ENCODE measurements at places on chromosomes 2 and 18.

- peak; percentile 87 for ATAC-seq
Observed at GRCh38 chr2:10868465-10869314, 43.0 kb upstream of the KCNF1 start.

GRCh38 chr2:23532391-23533337, 147.7 kb downstream of the KLHL29 start:
- ATAC-seq: no peak

GRCh38 chr2:124269348-124269747, 244.3 kb downstream of the CNTNAP5 start:
- ATAC-seq: no peak

GRCh38 chr2:160053946-160054345, 8.5 kb downstream of the PLA2R1 start:
- no peak for ATAC-seq

DNA sequence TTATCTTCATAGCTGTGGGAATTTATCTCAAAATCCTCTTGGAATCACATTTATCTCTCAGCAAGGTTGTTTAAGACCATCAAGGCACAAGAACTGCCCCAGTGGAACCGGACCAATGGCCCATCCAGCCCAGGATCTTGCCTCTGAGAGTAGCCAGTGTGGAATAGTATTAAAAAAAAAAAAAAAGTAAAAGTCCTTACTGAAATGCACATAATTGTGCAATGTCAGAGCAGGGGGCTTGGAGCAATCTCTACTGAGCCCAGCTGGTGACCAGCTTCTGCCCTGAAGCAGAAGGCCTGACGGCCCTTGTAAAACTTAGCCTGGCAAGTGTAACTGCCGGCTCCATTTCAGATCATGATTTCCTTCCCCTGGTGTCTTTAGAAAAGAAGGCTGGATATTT, 355.6 kb upstream of the PIK3C3 start:
- no peak for ATAC-seq

DNA sequence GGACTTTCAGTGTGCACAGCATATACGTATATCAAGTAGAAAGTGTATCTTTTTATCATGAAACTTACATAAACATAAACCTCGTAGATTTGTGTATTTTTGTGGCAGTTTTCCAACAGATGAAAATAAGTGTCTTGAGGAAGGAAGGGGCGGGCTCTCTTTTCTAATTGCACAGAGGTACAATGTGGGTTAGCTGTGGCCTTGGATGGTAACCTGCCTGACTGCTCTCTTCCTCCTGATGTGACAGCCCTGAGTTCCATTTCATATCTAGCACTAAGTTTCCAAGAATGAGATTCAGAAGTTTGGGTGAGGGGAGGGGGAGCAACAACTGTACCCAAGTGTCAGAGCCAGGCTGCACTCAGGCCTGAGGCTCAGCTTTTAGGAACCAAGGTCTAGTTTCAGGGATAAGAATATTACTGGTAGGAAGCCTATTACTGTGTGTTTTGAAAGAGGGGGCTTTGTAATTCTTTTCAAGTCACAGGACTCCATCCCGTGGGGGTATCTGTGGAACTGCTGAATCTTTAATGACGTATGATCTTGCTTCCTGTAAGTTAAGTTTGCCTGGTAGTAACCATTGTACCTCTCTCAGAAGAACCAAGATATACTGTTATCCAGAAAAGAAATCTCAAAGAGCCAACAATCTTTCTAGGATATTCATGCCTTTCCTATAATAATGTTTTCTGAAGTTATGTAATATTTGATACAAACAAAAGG, 483.7 kb downstream of the PTPRM start:
- no peak for ATAC-seq

DNA sequence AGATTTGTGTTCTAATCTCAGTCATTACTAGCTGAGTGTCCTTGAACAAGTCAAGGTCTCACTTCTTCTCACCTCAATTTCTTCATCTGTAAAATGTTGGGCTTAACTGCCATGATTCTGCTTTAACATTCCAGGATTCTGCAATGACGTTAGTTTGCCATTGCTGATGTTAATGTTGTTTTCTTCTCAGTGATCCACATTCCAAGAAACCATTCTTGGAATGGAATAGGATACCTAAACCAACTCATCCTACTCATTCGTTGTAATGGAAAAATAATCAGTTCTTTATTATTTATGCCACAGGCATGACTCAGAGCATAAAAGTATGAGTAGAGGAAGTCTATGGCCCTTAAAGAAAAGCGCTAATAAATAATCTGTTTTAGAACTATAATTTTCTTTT, 140.2 kb upstream of the ETAA1 start:
- peak; percentile 3 for ATAC-seq

DNA sequence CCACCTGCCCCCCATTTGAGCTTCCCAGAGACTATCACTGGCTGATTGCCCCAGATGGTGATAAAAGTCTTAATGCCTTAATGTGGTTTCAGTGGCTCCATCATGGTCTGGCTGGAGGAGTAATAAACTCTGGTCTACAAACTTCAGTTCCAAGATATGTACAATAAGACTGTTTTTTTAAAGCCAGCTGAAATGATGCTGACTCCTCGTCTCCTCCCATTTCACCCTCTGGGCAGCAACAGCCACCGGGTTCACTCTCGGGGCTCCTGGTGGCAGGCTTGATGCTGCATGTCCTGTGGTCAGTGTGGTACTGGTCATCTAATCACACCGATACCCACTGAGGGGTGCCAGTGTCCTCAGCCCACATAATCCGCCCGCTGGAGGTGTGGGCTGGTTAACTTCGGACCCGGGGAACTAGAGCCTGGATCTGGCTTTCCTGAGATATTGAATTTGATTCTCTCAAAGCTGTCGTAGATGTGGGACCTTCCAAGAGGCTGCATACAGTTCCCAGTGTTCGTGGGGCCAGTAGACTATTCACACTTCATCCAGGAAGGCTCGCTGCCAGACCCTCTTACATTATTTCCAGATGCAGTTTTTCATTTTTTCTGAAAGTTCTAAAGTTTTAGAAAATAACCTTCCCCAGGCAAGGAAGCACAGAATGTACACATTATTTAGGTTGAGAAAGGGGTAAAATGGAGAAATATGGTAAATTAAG, 95.3 kb downstream of the GALR1 start:
- ATAC-seq: no peak

DNA sequence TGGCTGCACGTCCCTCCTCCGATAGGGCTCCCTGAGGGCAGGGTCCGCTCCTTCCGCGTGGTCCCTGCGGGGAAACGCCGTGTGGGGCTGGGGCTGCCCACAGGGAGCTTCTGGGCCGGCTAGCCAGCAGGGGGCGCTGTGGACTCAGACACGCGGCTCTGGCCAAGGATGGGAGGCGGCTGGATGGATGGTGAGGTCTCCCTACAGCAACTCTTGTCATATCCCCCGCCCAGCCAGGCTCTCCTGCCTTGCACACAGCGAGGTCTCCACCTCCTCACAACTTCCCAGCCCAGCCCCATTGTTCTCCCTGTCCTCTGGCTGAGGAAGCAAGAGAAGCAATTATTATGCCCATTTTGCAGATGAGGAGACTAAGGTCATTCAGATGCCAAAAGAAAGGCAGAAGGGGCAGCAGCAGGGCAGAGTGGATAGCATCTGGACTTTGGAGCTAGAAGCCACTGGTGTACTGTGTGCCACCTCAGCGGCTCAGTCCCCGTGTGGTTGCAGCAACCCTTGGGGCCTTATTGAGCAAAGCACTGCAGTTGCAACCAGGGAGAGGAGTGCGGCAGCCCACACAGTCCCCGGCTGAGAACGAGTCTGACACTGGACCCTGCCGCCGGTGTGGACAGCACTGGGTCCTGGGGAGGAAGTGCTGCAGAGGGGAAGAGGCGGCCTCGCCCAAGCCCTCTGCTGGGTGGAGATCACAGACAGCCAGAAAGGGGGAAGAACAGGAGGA, 99.0 kb downstream of the ZFP36L2 start:
- no peak for ATAC-seq

DNA sequence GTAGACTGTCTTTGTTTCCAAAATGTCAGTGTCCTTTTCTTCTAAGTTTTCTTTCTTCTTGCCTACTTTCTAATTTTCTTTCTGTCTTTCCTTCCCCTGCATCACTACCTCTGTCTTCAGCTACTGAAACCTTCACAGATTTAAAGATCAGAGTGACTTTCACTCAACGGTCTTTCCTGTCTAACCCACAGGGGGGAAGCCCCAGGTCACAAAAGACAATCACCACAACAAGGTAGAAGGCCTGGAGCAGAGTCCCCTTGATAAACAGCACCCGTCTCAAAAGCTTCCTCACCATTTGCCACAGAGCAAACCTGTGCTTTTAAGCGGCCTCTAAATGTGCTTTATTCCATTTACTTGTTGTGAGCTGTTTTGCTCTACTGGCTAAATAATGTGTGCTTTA, 665.4 kb downstream of the BCL11A start:
- no peak for ATAC-seq

DNA sequence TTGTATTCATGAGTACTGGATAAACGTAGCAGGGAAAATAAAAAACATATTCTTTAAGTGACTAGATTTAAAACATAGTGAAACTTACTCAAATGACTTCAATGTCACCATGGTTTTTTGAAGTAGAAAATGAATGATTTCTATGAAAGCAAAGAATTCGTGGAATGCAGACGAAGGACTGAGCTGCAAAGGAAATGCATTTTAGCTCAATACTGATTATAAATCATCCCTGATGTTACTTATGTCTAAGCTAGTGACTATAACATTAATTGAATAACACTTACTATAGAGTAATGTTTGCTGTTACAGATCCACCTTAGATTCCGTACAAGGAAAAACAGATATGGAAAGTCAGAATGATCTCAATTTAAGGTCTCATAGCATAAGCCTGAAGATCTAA, 1257.7 kb upstream of the CDH2 start:
- no peak for ATAC-seq

- no peak for ATAC-seq
Observed at GRCh38 chr2:38748943-38749804, 2.0 kb downstream of the SRSF7 start.

DNA sequence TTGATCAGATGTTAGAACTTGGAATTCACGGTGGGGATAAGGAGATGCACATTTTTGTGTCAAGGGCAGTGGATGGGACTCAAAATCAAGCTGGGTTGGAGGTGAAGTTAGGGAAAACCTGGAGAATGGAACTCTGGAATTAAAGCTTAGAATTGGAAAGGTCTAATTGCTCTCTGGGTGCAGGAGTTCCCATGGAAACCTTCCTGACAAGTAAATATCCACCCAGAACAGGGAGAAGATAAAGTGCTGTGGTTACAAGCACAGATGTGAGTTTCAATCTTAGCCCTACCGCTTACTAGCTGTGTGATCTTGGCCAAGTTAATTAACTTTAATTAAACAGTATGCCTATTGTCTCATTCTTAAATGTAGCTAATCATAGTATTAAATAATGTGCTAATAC, 71.3 kb upstream of the TCF7L1 start:
- no peak for ATAC-seq

DNA sequence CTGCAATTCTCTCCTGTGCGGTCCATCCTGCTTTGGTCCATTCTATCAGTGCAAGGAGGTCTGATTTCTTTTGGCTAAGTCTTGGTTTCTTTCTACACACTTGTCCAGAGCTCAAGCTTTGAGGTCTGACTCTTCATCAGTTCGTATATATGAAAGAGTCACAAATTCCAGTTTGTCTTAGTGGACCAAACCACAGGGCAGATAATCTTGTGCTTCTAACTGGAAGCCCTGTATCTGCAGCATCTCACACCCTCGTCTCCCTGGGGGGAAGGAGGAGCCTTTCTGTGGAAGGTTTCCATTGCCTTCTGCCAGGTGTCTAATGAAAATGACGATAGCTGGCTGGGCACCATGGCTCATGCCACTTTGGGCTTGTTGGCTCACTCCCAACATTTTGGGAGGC, 148.5 kb downstream of the SPP2 start:
- ATAC-seq: no peak

DNA sequence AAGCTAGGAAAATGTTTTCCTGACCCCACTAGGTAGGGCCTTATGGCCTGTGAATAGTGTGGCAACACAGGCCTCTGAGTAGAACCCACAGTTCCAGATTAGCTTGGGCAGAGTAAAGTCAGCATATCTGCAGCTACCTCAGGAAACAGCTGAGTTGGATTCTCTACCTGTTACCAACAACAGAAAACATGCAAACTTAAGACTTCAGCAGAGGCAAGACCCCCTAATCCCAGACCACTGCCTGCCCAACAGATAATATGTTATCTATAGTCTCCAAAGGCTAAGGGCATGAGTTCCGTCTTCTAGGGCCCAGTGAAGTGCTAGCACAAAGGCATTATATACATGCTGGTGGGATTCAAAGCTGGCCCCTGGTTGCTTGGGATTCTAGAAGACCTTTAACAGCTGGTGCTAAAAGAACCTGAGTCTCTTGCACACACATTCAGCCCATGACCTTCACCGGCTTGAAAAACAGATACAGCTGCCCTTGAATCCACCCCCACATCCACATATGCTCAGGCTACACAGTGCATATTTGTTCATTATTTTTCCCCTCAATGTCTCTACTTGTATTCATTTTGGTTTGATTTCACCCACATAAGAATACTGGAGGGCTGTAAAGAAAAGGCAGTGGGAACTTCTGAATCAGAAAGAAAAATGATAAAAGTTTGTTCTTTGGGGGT, 13.5 kb upstream of the UBXN4 start:
- no peak for ATAC-seq

GRCh38 chr18:50559752-50560680, at the start of gene MAPK4:
Gene MAPK4 (plus strand): TSS chr18:50560087. CDS start chr18:50663959, 103,872 bp downstream.
- peak; percentile 71 for ATAC-seq

DNA sequence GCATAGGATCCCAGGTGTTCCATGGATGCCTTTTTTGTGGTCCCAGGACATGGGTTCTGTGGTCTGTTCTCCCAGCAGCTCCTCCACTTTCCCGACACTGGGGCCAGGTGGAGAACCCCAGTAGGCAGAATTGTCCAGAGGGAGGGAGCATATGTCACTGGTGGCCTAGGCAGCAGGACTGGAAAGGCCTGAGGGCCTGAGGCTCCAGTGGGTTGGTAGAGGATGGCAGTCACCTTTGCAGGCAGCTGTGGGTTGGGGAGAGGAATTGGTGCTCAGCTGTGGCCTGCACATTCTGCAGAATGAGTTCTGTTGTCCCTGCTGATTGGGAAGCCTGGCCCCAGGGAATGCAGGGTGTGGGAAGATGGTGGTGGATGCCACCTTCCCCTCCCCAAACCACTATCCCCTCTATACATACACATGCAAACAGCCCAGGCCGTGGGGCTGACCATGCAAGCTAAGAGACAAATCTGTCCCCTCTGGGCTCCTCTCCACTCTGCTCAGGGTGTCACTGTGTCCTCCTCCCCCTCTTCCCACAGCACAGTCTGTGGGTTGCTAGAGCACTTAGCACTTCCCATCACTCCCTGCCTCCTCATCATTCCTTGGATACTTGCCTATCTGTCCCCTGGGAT, 11.4 kb downstream of the CTIF start:
- no peak for ATAC-seq

DNA sequence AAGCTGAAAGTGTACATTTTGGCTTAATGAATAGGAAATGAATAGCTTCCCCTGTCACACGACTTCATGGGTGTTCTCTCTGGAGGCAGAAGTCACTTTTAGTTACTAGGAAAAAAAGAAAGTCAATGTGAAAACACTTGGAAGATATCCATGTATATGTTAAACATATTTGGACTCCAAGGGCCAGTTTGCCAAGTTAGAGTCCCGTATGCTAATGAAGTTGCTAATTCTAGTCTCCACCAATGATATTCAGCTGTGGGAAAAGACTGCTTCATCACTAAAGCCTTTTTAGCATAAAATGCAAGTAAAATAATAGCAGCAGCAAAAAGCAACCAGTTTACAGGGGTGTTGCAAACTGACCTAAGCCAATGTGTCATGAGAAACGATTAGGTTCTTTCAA, 108.7 kb downstream of the PLCL1 start:
- no peak for ATAC-seq

GRCh38 chr2:68418419-68418818, 48.7 kb downstream of the FBXO48 start:
- no peak for ATAC-seq

- ATAC-seq: no peak
Observed at GRCh38 chr2:7878786-7879482, 802.9 kb upstream of the ID2 start.

GRCh38 chr2:241601841-241602240, 35.1 kb downstream of the THAP4 start:
- ATAC-seq: no peak
